ENCODE measurements at places on chromosomes 5 and 9.

- DNase-seq, result no peak
These were observed 126.0 kb downstream of the SUSD1 start for GRCh38 chr9:112048924-112049691.

DNA sequence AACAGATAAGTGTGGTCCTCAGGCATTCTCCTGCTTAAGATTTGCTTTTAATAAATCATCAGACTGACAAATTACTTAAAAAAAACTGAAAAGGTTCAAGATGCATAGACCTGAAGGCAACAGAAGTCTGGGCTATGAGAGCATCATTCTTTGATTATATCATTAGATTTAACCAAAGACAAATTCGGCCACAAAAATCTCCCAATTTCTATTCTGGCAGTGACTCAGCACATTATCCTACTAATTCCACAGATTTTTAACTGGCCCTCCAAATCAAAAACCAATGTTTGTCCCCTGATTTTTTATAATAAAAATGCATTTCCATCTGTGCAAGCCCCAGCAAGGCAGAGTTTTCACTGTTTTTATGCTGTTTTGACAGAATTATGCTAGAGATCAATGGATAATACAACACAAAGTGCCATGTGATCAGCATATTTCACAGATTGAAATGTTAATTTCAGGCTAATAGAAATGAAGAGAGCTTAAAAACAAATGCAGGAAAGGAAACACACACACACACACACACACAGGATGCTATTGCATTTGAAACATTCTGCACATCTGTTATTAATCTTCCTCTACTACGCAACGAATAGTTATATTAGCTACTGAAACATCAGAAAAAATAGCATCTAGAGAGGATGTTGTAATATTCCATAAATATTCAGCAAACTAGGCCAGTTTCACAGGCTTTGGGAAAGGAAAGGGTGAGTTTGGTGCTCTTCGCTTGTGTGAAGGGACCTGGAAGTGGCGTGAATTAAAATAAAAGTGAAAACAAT lies 177.6 kb upstream of the ST8SIA4 start:
- DNase-seq, result peak; percentile 5

DNA sequence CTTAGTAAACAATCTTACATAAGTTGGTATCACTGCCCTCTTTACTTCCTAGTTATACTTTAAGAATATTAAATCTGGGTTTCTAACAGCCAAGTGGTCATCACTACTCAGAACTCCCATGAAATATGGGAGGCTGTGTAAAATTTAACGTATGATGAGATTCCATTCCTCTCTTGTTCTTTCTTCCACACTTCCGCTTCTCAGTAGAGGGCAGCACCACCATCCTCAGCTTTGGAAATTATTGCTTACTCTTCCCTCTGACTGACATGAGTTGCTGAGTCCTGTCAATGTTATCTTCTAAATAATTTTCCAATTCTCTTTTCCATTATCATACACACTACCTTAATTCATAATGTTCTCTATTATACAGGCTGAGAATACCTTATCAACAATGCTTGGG lies 194.0 kb downstream of the RFX3 start:
- no peak for DNase-seq

DNA sequence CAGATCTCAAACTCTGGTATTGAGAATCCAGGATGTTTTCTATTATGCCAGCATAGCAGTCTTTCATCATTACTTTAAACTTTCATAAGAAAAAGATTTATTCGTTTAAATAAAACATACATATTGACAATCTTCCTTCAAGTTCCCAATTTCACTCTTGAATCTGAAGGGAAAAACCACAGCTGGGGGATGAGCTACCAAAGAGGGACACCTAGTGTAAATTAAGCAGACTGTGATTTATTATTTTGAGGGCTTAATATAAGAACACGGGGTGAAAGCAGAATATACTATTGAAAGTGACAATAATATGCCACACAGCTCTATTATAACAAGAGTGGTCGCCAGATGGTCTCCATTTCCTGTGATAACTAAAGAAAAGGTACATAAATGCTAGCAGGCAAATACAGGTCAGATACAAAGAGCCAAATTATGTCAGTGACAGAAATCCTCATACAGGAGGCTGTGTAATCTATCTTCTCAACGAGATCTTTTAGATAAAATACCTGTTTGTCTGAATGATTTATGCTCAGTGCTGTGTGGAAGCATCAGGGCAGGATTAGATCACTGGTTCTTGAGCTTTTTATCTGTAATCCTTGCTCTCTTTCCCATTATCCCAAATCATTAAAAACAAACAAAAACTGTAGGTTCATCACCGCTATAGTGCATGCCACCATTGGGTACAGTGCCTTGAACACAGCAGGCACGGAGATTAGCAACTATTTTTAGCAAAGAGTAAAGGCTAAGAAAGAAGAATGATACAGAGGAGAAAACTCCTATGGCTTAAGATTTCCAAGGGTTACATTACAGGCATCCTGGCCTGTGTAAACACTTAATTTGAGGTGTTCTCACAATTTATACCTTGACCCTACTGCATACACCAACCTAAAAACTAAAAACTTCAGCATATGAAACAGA lies 116.6 kb downstream of the DROSHA start:
- DNase-seq, result no peak

- no peak for DNase-seq
These were observed 57.0 kb downstream of the ECPAS start for GRCh38 chr9:111427186-111427585.

DNA sequence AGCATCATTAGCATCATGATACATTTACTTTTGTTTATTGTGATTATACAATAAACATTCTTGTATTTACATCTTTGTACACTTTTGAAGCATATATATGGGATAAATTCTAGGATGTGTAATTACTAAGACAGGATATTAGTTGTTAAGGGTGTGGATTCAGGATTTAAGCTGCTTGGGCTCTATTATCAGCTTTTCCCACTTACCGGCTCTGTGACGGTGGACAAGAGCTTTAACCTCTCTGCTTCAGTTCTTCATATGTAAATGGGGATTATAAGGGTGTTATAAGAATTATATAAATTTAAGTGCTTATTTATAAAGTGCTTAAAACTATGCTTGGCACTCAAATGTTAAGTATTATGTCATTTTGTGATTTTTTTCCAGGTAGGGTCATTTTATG lies 131.1 kb downstream of the FER start:
- no peak for DNase-seq

DNA sequence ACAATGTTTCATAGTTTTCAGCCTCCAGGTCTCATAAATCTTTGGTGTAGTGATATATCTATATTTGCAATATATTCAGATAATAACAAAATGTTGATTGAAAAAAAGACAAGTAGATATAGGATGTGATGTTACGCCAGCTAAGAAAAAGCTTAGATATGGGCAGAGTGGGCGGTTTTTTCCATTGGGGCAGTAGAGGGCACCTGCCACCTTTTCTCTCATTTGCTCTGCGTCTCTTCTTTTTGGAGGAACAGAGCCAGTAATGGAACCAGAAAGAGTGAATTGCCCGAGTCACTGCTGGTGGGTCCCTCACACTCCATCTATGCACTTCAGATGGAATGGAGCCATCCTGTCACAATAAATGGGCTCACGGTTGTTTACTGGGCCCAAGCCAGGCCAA lies 62.1 kb upstream of the FANCC start:
- no peak for DNase-seq

DNA sequence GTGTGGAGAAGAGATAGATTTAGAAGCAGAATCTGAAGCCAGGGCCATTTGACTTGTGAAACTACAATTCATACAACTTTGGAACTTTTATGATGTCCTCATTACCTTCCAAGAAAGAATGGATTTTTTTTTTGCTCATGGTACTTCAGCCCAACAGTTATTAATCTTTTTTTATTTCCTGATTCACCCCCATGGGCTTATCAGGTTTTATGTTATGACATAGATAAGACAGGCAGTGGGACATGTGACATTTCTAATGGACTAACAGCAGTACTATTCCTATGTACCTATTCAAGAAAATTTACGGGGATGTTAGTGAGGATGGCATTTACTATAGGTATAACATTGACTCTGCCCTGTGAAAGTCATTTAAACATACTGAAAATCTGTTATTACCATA lies 204.7 kb downstream of the ARHGEF28 start:
- no peak for DNase-seq

DNA sequence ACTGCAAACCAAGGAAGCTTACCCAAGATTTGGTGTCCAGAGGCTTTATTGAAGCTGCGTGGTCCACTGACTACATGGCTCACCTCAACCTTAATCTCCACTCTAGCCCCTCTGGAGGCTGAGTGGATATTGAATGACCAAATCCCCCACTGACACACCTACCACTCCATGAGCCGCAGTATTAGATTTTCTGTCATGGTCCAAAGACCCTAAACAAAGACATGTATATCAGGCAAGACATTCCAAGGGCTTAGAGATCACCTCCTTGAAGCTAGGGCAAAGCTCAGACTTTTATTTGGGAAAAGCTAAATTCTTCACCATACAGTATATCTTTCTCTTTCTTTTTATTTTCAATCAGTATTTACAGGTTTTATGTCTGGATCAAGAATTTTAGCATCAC lies 346.2 kb upstream of the CTNND2 start:
- DNase-seq, result no peak
